Effector CD4-positive, alpha-beta T cell (primary cell): ENCODE measurements at places on chromosomes 4 and X.

DNA sequence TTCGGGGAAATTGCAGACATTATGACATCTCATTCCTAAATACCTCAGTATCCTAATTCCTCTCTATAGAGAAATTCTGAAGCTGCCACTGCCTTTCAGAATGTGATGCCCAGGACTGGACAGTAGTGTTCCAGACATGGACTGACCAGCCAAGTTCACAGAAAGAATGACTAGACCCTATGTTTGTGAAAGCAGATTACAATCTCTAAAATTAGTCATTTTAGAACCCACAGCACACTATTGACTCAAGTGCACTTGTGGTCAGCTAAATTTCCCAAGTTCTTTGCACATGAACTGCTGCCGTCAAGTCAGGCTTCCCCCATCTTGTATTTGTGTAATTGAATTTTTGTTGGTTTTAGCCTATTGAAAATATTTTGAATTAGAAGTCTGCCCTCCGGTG lies 81.0 kb upstream of the ESX1 start:
- DNase-seq, result no peak

DNA sequence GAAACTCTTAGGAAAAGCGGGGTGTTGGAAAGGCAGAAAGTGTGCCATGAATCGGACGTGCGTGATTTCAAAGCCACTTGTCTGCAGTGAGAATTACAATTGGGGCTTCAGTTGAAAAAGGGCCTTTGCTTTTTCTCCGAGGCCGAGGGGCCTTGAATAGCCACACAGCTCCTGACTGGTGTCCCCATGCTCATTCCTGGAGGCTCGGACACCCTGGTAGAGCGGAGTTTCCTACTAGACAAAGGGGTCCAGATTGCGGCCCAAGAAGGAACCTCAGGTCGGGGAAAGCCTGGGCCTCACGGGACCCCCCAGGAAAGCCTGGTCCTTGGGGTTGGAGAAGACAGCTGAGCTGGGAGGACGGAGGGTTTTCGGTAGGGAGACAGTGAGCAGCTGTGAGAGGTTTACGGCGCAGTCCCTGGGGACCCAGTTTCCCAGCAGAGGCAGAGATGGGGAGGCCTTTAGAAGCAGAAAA lies 3.0 kb upstream of the SHOX start:
- no peak for DNase-seq

- DNase-seq, result no peak
Observed at GRCh38 chrX:42128587-42128986, 205.2 kb upstream of the CASK start.

- no peak for DNase-seq
Observed at GRCh38 chr4:81754169-81754568, 282.5 kb upstream of the RASGEF1B start.

GRCh38 chr4:130080872-130081451 lies 985.0 kb downstream of the C4orf33 start:
- no peak for DNase-seq

- no peak for DNase-seq
Observed at GRCh38 chr4:168696826-168697225, 200.0 kb downstream of the PALLD start.

- DNase-seq, result no peak
Observed at GRCh38 chrX:134623293-134624045, 34.8 kb downstream of the PLAC1 start.

DNA sequence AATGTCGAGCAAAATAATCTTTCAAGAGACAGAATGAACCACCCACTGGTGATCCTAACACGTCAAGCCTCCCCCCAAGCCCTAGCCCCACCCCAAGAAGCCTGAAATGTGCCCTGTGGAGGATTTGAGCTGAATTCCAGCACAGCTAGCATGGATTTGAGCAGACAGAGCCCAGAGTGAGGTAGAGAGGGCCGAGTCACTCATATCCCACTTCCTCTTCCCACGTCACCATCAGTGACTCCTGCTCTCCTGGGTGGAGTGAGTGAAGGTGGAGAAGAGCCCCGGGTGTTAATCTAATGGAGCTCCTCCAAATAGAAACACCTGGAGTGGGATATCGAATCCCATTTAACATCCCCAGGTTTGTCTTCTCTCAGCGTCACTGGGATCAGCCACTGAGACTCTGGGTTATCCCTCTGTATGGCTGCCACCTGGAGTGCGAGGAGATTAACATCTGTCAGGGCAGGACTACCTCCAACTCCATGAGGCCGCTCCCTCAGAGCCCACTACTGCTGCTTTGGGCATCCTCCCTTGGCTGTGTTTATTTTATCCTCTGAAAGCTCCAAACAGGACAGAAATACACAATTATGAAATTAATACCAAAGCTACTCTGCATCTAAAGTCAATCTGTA lies 136.6 kb downstream of the NWD2 start:
- no peak for DNase-seq

GRCh38 chr4:163356104-163356503 lies 12.4 kb downstream of the NPY5R start:
- no peak for DNase-seq

DNA sequence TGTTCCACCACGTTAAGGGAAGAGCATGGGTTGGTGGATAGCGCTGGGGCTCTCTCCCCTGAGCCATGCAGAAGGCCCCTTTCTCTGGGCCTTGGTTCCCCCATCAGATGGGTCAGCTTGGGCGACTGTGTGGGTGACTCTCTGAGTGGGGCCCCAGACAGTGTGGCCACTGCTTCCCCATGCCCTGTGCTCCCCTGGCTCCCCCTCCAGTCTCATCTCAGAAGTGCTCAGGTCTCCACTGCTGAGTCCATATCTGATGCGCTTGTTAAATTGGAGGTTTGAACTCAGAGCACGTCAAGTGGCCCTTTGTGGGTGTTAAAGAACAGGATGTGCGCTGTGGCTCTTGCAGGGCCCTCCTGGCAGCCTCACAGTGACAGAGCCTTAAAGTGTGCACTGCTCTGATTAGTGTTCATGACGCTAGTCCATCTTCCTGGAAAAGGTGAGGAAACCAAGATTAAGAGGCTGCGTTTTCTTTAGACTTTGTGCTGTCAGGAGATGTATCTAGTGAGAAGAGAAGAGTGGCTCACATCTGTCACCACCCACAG lies 59.8 kb downstream of the NELFA start:
- DNase-seq, result no peak

- DNase-seq, result no peak
Observed at GRCh38 chr4:162661913-162662312, 498.1 kb upstream of the FSTL5 start.

- DNase-seq, result no peak
Observed at GRCh38 chrX:47587906-47588735, 5.9 kb downstream of the TIMP1 start.

DNA sequence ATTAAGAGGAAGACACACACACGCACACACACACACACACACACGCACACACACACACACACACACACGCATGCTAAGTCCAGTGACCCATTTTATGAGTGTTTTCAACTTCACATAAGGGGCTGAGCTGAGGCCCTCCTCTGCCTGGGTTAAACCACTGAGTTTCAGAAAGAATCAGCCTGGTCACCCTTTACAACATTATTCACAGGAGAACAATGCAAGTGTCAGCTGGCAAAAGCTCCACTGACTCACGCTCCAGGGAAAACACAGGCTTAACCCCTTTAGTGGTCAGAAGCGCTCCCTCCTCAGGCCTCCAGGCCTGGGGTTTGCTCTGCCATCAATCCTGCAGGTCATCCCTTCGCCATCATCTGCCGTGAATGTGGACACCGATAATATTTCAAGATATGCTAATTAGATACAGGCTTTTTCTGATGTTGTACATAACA lies 46.9 kb downstream of the ACOX3 start:
- no peak for DNase-seq

- no peak for DNase-seq
Observed at GRCh38 chr4:67929426-67929825, 33.9 kb downstream of the TMPRSS11A start.

- DNase-seq, result no peak
Observed at GRCh38 chr4:185925910-185926360, 113.9 kb upstream of the SORBS2 start.

DNA sequence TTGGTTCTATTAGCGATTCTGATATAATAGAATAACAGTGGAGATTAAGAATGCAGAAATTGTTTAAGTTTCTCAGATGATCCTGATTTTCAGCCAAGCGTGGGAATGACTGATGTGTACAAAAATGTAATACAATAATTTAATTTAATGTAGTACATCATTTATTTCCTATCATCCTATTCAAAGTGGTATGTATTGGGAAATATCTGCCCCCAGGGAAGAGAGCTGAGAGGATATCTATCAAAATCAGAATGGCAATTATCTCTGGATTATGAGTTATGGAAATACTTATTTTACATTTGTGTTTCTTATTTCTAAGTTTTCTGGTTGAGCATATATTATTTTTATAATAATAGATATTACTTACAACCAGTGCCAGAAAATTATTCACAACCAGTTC lies 3.9 kb downstream of the FABP2 start:
- no peak for DNase-seq

GRCh38 chrX:41064018-41064417 lies 21.2 kb upstream of the USP9X start:
- no peak for DNase-seq

DNA sequence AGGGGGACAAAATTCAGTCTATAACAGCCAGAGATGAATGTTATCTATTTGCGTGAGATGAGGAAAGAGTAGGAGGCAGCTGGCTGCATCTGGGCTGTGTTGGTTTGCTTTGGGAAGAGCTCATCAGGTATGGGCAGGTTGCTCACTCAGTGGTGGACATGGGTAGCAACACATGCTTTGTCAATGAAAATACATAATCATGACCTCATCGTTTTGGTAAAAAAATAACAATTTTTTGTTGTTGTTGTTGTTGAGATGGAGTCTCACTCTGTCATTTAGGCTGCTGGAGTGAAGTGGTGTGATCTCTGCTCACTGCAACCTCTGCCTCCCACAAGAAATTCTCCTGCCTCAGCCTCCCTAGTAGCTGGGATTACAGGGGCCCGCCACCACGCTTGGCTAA lies 16.3 kb upstream of the GLOD5 start:
- DNase-seq, result no peak

- DNase-seq, result no peak
Observed at GRCh38 chr4:134627366-134627765, 425.8 kb upstream of the PABPC4L start.

GRCh38 chr4:52825460-52826090 lies 36.5 kb upstream of the RASL11B start:
- DNase-seq, result no peak

- DNase-seq, result no peak
Observed at GRCh38 chr4:1285790-1286553, 3.7 kb upstream of the MAEA start.

GRCh38 chr4:1251773-1252066 lies 2.8 kb upstream of the CTBP1 start:
- no peak for DNase-seq

- no peak for DNase-seq
Observed at GRCh38 chr4:161573836-161574235, 590.0 kb downstream of the FSTL5 start.

- DNase-seq, result peak; percentile 46
Observed at GRCh38 chr4:77821775-77822174, 2.6 kb upstream of the CNOT6L start.

GRCh38 chr4:41000356-41000755 lies 214.0 kb downstream of the APBB2 start:
- DNase-seq, result no peak

- DNase-seq, result no peak
Observed at GRCh38 chr4:83219344-83220331, 65.0 kb downstream of the COQ2 start.

DNA sequence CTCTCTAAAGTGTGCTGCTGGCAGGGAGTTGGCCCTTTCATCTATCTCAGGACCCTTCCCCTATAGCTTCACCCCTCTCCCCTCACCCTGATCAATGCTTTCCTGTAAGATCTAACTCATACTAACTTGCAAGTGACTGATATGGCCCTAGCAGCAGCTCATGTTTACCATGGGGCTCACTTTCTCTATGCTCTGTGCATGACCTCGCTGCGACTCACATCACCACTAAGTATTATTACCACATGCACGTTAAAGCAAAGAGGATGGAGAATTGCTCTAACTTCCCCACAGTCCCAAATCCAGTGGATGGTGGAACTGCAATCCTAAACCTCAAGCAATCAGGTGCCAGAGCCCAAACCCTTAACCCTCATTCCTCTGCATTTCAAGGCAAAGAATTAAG lies 626.6 kb downstream of the MID1IP1 start:
- no peak for DNase-seq

DNA sequence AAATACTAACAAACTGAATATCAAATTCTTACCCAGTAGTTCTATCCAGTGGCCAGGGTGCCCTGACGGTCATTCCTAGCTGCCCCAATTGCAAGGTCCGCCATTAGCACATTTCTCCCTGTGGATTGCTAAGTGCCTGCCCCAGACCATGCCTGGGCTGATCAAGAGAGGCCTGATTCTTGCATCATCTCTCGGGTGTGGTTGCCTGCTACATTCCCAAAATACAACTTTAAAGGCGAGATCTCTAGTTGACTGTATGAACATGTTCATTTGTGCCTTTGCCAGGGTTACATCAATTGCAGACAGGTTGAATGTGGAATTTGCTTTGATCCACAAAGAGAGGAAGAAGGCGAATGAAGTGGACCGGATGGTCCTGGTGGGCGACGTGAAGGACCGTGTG lies 28.0 kb downstream of the PRPS2 start:
- DNase-seq, result no peak

DNA sequence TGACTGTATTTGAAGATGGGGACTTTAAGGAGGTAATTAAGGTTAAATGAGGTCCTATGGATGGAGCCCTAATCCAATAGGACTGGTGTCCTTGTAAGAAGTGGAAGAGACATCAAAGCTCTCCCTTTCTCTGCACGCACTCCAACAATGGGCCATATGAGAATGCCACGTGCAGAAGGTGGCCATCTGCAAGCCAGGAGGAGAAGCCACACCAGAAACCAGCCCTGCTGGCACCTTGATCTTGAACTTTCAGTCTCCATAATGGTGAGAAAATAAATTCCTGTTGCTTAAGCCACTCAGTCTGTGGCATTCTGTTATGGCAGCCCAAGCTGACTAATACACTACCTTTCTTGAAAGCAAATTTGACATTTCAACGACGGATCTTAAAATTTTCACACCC lies 73.2 kb downstream of the SMARCA1 start:
- no peak for DNase-seq

DNA sequence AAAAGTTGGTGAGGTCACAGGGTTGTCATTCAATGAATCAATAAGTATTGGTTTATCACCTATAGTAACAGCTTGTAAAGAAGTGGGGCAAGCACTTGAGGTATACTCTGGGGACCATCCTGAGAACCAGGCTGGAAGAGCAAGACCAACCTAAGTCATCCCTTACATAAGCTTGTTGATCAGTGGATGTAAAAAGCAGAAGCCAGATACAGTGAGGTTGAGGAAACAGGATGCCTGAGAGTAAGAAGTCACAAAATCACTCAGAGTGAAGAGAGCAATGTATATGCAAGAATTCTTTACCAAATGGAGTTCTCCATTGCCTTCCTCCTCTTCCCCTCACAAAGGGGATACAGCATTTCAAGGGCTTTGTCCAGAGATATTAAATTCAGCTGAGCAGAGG lies 76.3 kb upstream of the PACRGL start:
- no peak for DNase-seq
